Stimulated activated effector memory CD8-positive, alpha-beta T cell treated with anti-CD3 and anti-CD28 coated beads, Interleukin-12 subunit alpha, Interleukin-12 subunit beta, amount 100 ng/mL, for 72 hours (primary cell): ENCODE measurements at places on chromosomes 5 and 9.

DNA sequence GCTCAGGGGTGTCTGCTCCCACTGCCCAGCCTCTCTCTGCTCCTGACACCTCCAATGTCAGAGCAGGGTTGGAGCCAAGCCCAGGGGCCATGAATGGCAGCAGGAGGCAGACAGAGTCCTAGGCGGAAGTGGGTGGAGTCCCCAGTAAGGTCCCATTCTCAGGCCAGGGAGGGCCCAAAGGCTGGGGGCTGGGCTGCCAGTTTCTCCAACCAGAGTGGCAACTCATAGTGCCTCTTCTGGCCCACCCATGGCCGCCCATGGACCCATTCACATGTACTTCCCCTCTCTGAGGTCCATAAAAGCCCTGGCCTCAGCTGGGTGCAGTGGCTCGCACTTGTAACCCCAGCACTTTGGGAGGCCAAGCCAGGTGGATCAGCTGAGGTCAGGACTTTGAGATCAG, 261.8 kb upstream of the TNC start:
- DNase-seq: no peak

GRCh38 chr5:2207416-2208238, 324.9 kb upstream of the IRX4 start:
- DNase-seq: peak; percentile 36

DNA sequence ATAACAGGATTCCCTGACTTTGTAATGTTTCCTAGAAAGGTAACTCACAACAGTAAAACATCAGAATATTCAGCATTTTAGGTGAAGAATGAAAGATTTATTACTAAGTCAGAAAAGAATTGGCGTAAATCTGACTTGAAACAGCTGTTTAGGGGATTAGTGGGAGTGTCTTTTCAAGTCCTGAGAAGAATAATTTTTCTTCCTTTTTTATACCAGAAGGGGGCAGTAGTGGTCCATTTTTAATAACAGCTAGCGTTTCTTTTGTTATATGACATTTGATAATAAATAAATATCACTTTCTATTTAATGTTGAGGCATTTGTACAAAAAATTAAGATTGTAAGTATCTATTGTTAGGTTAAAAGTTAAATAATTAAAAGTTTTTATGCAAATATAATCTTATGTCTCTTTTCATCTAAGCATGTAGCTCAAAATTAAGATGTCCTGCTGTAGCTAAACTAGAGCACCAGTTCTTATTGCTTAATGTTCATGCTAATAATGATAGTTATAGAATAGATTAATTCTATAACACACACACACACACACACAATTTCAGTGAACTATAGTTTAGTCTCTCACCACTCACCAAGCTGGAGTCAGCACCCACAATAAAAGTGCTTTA, 258.7 kb upstream of the ARRDC3 start:
- DNase-seq: no peak

DNA sequence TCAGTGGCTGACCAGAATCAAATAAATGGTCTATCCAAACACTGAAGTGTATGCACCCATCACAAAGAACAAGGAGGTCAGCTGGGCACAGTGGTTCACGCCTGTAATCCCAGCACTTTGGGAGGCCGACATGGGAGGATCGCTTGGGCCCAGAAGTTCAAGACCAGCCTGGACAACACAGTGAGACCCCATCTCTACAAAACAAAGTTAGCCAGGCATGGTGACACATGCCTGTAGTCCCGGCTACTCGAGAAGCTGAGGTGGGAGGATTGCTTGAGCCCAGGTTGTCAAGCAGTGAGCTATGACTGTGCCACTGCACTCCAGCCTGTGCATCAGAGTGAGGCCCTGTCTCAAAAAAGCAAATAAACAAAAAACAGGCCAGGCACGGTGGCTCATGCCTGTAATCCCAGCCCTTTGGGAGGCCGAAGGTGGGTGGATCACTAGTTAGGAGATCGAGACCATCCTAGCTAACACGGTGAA, 40.5 kb downstream of the SEMA4D start:
- DNase-seq: no peak

DNA sequence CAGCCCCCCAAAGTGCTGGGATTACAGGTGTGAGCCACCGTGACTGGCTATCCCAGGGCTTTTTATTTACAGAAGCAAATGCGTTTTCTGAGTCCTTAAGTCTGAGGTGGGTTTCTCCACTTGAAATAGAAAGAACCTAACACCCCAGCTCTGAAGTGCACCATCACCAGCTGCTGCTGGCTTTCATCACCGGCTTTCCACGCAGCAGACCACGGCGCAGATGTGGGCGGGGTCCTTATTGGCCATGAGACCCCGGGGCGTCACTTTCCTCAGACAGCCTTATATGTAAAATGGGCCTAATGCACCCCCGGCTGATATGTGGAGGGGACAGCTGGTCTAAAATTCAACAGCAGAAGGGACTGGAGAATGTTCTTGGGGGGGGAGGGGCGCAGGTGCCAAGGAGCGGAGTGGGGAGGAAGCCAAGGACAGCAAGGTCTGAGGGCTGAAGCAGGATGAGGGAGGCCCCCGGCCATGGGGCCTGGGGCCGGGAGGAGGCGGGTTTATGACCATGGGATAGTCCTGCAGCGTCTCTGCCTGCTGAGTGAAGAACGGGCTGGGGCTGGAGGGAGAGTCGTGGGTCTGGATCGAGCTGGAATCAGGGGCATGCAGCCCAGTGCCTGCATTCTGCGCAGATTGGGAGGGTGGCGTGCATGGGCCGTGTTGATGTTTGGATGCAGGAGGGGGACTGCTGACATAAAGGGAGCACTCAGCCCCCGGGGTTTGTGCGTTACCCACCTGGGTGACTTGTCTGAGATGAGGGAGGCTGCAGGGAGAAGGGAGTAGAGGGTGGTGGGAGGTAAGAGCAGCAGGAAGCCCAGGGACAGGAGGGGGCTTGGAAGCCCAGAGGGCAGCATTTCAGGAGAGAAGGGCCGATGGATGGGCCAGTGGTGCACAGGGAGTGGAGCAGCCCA, 30.2 kb downstream of the RASGEF1C start:
- DNase-seq: no peak
